ENCODE measurements at places on chromosomes 12 and 14.

DNA sequence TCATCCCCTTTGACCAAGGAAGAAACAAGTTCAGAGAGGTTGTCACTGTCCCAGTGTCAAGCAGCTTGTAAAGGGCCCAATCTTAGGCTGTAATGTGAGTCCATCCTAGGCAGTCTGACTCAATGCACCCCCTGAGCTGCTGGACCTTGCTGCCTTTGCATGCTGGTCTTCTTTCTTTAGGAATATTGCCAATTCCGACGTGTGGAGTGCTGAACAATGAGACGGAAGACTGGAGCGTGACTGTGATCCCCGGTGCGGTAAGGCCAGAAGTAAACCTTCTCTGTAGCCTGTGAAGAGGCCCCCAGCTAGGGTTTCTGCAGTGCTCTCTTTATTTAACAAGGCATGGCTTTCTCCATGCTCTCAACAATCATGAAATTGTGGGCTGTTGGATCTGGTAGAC is 963 bp downstream of the TCTN2 start:
- no peak for DNase-seq

DNA sequence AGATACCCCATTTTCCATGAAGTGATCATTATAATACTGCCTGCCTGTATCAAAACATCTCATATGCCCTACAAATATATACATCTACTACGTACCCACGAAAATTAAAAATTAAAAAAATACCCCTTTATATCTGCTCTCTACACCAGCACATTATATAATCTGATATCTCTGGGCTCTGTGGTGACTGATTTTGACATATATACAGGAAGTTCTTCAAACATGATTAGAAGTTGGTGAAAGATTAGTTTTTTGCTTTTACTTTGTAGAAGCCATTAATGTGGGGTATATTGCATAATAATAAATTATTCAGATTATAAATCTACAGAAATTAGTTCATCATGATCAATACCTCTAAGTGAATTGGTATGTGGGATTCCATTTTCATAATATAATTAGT is 126.7 kb upstream of the MDM1 start:
- no peak for DNase-seq

- peak; percentile 35 for DNase-seq
These were observed 96.7 kb downstream of the CCER1 start for GRCh38 chr12:90858252-90858651.

DNA sequence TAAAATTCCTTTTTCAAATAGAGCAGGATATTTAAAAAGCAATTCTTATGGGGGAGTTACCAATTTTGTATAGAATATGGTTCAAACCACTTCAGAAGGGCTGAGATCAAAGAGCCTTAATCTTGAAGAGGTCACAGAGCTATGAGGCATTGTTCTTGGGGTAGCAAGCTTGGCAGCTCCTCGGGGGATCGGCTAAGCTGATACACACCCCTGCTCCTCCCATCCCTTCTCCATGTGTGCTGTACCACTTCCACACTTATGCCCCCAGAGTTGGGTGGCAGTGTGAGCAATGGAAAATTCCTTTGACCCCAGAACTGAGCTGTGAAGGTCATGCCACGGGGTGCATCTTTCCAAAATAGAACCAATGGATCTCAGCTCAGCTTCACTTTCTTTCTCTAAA is 15.0 kb upstream of the TMEM30B start:
- DNase-seq: no peak

- DNase-seq: no peak
These were observed 426.2 kb downstream of the BCAT1 start for GRCh38 chr12:24522736-24523135.

- DNase-seq: no peak
These were observed 160.4 kb downstream of the CACNA1C start for GRCh38 chr12:2212971-2213869.

DNA sequence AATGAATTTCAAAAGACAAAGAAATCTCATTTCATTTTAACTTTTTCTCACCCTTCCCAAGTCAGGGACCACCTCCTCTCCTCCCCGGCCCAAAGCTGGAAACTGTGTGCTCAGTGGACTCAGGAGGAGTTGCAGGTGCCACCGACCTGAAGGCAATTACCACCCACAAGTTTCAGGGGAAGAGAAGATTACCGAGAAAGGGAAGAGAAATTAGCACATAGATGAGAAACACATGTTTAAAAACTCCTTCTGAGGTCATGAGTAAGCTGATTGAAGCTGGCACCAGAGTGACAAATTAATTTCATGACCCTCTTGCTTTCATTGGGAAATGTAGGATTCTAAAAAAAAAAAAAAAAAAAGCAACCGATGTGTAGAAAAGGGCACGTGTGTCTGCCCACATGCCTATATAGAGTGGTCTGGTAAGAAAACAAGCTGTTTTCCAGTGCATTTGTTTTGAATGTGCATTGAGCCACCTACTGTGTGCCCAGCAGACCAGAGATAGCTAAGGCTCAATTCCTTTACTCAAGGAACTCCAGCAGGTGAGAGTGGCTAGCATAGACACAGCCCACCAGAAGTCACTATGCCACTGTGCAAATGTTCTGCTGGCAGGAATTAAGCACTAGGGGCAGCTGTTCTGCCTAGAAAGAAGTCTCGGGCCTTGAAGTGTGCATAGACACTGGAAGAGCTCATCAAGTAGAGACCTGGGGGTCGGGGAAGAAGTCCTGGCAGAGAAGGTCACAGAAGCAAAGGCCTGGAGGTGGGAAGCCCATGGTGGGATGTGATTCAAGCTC is 30.5 kb downstream of the DPF3 start:
- no peak for DNase-seq

DNA sequence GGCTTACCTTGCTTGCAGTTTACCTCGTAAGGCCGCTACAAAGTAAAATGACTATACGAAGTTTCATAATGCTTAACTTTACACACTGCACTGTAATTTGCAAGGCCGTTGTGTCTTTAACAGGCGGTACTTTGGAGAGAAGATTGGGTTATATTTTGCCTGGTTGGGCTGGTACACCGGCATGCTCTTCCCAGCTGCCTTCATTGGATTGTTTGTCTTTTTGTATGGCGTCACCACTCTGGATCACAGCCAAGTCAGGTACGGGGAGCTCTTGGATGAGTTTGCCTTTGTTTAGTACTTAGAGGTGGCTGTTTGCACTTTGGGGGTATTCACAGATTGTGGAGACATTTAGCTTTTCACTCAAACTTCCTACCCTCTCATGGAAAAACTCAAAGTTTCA is 167.8 kb downstream of the SLC5A8 start:
- no peak for DNase-seq

DNA sequence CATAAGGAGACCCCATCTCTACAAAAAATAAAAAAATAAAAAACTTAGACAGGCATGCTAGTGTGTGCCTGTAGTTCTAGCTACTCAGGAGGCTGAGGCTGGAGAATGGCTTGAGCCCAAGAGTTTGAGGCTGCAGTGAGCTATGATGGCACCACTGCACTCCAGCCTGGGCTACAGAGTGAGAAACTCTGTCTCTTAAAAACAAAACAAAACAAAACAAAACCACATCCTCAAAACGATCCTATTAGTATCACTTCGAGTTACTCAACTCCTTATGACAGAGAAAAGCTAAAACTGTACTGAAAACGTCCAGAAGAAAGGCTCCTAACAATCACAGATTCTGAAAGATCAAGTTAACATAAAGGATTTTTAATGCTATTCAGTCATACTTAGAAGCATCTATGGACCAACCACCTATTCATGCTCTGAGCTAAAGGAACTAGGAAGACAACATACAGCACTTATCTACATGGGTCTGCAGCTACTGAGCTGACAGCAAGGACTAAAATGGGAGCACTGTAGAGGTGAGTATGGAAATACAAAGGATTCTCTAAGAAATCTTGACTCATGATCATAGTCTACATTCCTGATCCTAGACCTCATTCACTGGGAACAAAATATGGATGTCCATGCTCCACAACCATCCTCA is 75.3 kb upstream of the DUSP6 start:
- no peak for DNase-seq

DNA sequence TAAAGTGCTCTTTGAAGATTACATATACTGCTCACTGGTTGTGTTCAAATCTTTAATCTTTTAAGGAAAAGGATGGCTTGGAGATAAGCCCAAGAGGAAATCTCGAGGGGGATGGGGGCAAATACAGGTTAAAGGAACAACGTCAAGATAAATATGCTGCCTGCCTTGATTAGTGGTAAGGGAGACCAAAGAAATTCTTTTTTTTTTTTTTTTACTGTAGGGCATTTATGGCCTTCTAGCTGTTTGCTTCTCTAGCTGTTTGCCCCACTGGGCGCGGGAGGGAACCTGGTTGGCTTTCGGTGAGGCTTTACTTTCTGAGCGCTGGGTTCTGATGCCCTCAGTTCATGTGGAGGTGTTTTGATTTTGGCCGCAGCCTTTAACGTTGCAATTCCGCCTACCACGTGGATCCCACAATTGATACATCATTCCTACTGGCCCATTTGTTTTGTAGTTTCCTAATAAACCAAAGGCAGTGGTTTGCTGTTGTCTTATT is 5.7 kb downstream of the CCND2 start:
- no peak for DNase-seq

DNA sequence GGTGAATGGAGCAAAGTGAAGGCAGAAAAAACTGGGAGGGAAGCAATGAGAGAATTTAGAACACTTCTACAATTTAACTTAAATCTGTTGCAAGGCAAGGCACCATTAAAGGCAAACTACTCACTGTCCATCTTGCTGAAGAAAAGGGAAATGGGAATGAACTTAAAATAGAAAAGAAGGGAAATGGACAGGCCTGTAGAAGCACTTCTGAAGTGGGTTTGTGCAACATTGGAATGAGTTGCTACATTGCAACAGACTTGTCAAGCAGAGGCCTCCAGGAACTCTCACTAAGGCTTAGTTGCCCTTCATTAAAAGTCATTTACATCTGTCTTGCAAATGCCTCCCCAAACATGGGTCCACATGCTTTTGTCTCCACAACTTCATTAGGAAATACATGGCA is 13.7 kb upstream of the OR10AD1 start:
- no peak for DNase-seq

DNA sequence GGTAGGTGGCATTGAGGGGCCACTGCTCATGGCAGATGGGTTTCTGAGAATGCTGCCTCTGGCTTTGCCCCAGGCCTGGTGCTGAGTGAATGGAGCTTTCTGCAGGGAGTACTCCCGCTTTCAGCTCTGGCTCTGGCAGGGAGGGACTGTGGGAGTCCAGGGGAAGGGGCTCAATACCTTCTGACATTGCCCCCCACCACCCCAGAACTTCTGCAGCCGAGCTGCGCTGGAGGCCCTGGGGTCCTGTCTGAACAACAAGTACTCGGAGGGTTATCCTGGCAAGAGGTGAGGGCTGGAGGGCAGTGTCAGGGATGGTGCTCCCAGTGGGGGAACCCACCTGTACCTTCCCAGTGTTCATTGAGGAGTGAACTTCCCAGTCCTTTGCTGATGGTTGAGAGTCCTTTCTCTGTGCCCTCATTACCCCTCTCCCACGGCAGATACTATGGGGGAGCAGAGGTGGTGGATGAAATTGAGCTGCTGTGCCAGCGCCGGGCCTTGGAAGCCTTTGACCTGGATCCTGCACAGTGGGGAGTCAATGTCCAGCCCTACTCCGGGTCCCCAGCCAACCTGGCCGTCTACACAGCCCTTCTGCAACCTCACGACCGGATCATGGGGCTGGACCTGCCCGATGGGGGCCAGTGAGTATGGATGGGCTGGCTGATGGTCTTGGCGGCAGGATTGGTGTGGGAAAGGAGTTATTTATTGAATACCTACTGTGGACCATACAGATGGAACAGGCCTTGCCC is 1.9 kb downstream of the SHMT2 start:
- no peak for DNase-seq

GRCh38 chr14:31947076-31947475 is 130.0 kb upstream of the ARHGAP5 start:
- DNase-seq: no peak

DNA sequence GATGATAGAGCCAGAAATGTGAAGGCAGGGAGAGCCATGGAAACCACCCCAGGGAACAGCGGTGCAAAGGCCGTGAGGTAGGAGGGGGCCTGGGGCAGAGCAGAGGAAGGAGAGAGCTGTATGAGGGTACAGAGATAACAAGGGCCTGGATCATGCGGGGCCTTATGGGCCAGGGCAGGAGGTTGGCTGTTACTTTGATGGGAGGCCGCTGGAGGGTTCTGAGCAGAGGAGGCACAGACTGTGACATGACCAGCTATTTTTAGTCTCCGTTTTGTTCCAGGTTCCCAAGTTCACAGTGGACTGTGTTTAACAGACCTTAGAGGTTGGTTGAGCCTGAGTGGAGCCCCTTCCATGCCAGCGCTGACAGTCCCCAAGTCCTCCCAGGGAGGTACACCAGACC is 118.6 kb downstream of the GCH1 start:
- no peak for DNase-seq

GRCh38 chr12:19695244-19696098 is 256.2 kb downstream of the AEBP2 start:
- DNase-seq: no peak

DNA sequence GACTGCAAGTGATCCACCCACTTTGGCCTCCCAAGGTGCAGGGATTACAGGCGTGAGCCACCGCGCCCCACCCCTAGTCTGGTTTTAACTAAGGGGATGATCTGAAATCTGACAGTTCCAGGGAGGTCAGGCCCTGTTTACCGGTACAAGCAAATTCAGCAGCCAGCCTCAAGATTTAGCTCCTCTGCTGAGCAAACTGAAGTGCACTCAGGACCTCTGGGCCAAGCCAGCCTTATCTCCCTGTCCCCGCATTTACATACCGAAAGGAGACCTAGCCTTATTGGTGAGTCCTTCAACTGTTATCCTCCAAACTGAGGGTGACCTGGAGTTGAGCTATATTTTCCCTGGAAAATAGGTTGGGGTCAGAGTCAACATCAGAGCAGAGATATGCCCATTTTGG is 835 bp upstream of the ABHD4 start:
- DNase-seq: no peak

GRCh38 chr12:102917026-102917787 is at the start of gene PAH:
Gene PAH, minus strand, starts transcription at chr12:102917244. Its CDS starts 114 bp downstream, at chr12:102917130.
- DNase-seq: no peak

DNA sequence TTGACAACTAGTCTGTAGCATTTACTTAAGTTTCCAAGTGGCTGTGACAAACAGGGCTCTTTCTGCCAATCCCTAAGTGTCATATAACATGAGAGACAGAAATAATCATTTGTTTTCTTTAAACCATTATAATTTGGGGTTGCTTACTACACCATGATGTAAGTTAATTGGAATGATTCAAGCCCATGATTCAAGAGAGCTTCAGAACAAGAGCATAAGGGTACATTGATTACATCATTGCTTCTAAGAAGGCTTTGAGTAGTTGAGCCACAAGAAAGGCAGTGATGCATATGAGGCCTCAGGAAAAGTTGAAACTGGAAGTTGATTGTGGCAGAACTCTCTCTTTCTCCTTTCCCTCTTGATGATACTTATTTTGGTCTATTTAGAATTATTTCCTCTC is 444.0 kb downstream of the CCER1 start:
- no peak for DNase-seq

All from urothelium cell line (cell line).